Ammon's horn (tissue), 1 donor: ENCODE measurements at places on chromosomes 4 and X.

- DNase-seq: no peak
These were observed 89.5 kb downstream of the HS3ST1 start for GRCh38 chr4:11338956-11339782.

DNA sequence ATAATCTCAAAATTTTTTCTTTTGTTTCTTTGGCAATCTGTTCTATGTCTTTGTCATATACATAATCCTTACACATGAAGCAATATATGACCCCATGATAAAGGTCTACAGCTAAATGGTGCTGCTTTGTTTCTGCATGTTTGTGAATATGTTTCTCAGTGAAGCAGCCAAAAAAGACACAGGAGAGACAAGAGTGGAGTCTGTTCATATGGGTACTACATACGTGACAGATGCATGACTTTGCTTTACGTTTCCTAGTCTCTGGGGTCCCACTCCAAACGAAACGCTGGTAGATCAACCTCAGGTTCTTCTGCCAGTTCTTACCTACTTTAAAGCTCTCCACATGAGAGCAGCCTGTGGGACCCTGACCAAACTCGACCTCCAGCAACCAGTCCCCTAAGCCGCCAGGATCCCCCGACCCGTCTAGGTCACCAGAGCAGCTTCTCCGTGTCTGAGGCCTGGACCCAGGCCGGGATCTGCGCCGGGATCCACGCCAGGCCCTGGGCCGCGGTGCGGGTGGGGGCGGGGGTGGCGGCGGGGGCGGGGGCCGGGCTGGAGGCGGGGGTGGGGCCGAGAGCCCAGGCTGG, 1.5 kb downstream of the USP51 start:
- DNase-seq: no peak

DNA sequence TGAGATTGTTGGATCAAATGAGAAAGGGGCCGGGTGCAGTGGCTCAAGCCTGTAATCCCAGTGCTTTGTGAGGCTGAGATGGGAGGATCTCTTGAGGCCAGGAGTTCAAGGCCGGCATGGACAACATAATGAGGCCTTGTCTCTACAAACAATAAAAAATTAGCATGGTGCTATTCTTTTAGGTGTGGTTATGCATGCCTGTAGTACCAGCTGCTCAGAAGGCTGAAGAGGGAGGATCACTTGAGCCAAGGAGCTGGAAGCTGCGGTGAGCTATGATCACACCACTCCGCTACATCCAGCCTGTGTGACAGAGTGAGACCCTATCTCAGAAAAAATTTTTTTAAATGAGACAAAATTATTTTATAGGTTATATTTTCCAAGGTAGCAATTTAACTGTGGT, 49.7 kb upstream of the TMEM150C start:
- no peak for DNase-seq

- peak; percentile 23 for DNase-seq
These were observed 254.2 kb downstream of the ADAMTS3 start for GRCh38 chr4:72314869-72315268.
